ENCODE measurements at places on chromosomes 1 and 21.

GRCh38 chr1:182246783-182247182, 144.8 kb downstream of the GLUL start:
- no peak for DNase-seq

GRCh38 chr1:231882790-231883189, 256.2 kb downstream of the DISC1 start:
- DNase-seq = no peak

GRCh38 chr1:205519541-205520131, 15.2 kb downstream of the CDK18 start:
- no peak for DNase-seq

- no peak for DNase-seq
Measured at GRCh38 chr1:196628838-196629237, 20.6 kb upstream of the KCNT2 start.

DNA sequence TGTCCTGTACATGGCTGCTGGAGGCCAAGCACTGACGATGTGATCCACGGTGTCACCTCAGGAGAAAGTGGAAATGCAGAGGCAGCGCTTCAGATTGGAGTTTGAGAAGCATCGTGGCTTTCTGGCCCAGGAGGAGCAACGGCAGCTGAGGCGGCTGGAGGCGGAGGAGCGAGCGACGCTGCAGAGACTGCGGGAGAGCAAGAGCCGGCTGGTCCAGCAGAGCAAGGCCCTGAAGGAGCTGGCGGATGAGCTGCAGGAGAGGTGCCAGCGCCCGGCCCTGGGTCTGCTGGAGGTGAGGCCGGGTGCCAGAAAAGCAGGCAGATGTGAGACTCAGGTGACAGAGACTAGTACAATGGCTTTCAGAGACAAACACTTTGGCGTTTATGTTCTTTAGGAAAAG, 7.7 kb downstream of the TRIM58 start:
- DNase-seq = no peak

DNA sequence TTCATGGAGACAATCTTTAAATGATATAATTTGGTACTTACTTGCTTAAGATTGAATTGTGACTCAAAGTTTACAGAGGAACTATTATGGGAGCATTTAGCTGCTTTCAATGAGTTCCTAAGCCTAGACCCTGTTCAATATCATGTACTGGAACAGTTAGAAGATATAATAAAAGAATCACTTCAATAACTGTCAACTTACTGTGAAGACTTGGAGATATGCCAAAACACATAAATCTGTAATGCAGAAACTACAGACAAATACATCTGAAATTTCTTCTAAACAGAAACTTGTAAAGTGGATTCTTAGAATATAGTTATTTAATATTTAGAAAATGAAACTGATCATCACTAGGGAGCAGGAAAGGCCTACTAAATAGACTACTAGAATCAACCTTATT, 259.3 kb downstream of the HLX start:
- DNase-seq = no peak
